ENCODE measurements at places on chromosomes 6 and 20. TPM values are rescaled to one million over a fixed set of nuclear protein-coding genes. Genes with fewer than 3 reads are reported as not detected.

IL20RA gene
- total RNA-seq: not detected

PRKN gene
- total RNA-seq: not detected

TENT5A gene
- total RNA-seq: 1.0 TPM

BTN1A1 gene
- not detected for total RNA-seq

NANP gene
- 8.4 TPM for total RNA-seq

OOEP gene
- not detected for total RNA-seq

KATNA1 gene
- total RNA-seq: 9.3 TPM

SYNE1 gene
- total RNA-seq: 30.5 TPM

HRH3 gene
- total RNA-seq: not detected

EEF1E1 gene
- 50.6 TPM for total RNA-seq

SLC4A11 gene
- 5.9 TPM for total RNA-seq

MEI4 gene
- total RNA-seq: not detected

FAM83C gene
- total RNA-seq: 0.08 TPM

SERAC1 gene
- total RNA-seq: 3.1 TPM

ZNF165 gene
- total RNA-seq: 1.4 TPM

C6orf15 gene
- total RNA-seq: not detected

VARS2 gene
- 13.5 TPM for total RNA-seq
